ENCODE measurements at places on chromosomes 3 and 15.
A peak's percentile ranks its signal among the peaks of the same experiment; 100 is the strongest.

GRCh38 chr3:13161771-13162535 is 88.7 kb upstream of the IQSEC1 start:
- DNase-seq, result no peak

DNA sequence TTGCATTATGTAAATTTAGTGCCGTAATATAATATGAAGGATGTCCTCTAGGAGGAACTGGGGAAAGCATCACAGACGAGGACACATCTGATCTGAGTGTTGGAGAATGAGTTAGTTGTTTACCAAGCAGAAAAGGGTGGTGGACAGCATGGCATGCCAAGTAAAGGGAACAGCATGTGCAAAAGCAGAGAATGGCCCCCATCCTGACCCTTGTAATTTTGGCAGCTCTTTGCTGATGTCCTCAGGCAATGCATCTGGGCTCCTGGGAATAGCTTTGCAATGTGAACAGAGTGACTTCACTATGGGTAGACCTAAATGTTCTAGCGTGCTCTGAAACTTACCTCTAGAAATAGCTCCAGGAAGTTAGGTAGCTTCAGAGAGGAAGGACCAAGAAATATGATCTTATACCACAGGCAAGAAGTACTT is 263.3 kb downstream of the LPP start:
- no peak for DNase-seq

DNA sequence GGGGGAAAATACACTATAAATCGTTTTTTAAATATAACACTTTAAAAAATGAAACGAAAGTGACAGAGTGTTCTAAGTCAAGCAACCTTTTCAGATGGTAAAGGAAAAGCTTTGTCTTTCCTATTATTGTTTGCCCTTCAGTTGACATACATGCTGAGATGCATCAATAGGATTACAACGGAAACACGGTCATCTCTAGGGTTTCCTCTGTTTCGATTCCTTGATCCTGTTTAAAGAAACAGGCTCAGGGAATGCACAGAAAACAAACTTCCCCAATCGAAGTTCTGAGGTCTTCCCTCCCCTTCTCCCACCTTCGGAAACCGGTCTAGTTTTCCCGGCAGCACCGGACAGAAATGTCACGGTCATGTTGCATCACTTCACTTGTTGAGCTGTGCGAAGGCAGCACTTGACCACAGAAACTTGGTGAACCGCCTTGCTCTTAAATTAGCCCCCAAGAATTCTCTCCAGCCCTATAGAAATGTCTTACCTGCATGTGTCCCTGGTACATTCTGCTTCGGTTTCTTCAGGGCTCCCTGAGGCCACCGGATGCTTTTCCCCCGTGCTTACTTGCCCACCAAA is 556 bp downstream of the PEX5L start:
- DNase-seq, result no peak

DNA sequence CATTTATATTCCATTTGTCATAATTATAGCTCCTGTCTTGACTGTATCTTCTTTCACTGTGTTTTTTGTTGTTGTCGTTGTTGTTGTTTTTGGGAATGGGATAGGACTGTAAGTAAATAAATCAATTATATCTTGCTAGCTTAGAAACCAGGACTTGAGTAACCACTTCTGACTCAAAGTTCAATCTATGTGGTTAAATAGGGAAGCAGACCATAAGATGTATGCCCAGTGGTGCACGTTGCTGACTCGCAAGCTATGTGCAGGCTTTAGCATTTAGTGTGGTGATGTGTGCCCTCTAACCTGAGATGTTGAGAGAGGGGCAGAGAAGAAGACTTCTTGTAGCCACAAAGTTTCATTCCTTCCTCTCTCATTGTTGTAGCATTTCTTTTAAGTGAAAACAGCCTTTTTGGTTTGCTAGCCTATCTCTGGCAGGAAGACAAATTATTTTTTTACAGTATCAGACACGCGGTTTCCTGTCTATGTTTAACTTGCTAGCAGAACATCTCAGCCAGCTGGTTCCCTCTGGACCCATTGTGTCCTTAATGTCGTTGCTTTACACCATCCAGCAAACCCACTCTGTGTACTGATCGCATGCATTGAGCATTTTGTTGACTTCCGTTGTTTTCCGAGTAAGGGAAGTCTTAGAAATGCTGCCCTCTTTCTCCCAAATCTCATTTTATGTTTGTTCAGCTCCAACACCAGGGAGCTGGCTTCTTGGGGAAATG is 52.1 kb downstream of the TGFBR2 start:
- DNase-seq, result no peak

DNA sequence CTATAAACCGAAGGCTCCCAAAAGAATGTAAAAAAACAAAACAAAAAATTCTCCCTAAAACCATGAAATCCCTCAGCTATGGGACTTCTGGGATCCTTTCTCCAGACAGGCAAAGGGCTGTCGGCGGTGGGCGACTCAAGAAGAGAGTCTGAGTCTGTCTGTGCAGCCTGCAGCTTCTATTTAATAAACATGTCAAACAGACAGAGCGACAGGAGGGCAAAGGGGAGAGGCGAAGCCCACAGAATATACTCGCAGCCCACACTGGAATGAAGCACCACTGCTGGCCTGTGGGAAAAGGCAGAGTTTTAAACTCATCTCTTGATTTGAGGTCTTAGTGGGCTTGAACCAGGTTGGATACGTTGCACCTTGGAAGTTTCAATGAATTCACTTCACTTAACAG is 40.2 kb downstream of the ISL2 start:
- no peak for DNase-seq

DNA sequence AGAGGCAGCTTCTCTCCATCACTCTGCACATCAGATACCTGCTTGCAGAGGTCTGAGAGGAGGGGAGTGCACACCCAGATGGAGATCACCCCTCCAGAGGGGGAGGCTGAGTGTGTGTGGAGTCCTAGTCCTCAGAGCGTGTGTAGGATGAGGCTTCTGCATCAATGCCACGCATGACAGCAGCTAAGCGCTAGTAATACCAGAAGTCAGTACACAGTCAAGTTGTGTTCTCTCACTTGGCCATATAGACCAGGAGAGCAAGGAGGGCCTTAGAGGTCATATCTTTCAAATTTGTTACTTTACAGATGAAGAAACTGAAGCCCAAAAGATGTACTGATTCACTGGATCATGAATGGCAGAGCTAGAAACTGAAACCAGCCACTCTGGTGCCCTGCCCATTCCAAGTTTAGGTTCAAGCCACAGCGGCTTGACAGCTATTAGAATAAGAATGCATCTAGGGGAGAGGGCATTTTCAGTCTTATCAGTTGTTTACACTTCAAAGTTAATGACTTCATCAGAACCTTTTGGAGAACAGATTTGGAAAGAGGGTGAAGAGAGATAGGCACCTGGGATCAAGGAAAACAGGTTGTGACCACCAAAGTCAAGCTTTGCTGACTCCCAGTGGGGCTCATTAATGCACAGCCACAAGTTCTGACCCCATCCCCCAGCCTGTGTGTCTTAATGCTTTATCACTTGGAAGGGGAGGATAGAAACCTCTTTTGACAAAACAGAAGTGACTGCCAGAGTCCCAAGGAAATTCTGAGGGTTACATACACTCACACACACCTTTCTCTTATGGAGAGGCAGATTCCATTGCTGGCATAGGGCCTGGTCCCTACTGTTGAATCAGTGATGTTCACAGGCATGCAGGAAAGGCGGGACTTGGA is 310.3 kb downstream of the CHST2 start:
- DNase-seq, result peak; percentile 45

- DNase-seq, result no peak
These were observed 153.4 kb downstream of the OTOL1 start for GRCh38 chr3:161649900-161650484.

DNA sequence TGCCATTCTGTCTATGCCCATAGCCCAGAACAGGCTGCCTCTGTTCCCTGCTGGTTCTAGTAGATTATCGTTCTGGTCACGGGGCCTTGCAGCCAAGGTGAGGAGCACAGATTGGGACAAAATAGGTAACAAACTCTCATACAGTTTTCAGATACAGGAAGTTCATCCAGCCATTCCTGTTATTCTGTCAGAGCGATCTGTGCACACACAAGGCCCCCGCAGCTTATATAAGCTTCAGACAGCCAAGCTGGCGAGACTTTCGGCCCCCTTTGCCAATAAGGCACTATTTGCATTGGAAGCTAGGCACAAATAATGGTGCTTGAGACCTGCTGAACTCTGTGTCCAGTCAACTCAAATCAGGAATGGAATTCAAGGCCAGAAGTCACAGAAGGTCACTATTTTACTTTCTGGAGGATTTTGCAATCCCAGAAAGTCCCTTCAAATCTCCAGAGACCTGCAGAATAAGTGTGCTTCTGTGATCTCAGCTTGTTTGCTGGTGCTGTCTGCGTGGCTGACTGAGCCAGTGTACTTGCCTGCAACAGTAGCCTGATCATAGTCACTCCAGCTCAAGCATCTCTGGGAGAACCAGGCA is 69.4 kb downstream of the BFSP2 start:
- DNase-seq, result no peak

DNA sequence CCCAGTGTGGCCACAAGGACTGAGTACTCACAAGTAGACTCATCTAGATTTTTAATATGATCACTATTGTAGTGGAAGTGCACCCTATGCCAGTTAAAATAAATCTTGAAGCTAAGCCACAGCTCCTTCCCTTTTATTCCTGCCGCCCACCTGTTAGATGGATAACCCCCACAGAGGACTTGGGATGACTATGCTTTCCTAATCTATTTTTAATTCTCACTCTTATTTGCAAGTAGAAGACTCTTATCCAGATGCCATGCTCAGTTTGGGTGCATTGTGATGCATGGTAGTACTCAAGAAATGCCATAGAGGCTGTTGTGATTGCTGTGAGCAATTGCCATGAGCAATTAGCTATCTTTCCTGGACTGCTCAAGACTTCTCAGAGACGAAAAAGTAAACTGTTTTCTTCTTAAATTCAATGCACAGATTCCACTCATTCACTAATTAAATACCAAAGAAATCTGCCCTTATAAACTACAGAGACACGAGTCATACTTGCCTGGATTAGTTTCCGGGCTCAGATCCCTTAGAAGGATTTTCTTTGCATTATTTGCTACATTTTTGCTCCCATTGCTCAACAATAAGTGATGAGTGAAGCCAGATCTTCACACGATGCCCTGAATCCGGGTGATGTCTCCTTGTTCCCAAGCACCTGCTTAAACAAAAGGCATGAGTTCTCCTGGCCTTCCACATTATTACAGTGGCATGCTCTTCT is 472.1 kb downstream of the SOX2 start:
- no peak for DNase-seq

Data from small intestine (tissue), 16 donors.